Naive thymus-derived CD4-positive, alpha-beta T cell (primary cell): ENCODE measurements at places on chromosomes 11 and 22. TPM values are rescaled to one million over a fixed set of nuclear protein-coding genes. Genes with fewer than 3 reads are reported as not detected.

FOLR3 gene
- polyA plus RNA-seq, result not detected

NPAS4 gene
- polyA plus RNA-seq, result not detected

HDAC10 gene
- polyA plus RNA-seq, result 7.1 TPM

MRGPRX3 gene
- not detected for polyA plus RNA-seq

VSIG2 gene
- 0.32 TPM for polyA plus RNA-seq

DNA sequence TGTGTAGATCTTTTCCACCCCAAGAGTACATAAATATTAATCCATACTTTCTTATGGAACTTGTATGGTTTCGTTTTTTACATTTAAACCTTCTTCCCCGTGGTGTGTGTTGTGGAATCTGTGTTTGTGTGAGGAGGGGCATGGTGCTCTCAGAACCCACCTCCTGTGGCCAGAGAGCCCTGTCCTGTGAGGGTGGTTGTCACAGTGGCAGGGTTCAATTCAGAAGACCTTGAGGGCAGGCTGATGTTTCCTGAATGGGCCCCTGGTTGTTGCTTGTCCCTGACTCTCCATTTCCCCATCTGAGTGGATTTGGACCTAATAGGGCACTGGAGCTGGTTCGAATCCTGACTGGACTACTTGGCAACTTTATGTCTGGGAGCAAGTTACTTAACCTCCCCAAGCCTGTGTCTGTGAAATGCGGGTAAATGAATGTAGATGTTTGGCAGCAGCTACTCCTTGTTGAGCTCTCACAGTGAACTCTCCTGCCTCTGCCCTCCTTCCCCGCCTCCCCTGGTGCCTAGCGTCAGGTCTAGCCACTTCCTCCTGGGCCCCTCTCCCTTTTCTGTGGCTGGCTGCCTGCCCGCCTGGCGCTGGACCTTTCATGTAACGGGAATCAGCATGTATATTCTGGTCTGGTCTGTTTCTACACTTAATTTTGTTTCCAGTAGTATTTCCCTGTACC, 7.3 kb downstream of the NEAT1 start:
- no peaks in the 10 kb centered on the region for H3K27me3 ChIP-seq
- peak overlapping the region; percentile 74 for H3K4me3 ChIP-seq
- peak overlapping the region; percentile 98 for H3K27ac ChIP-seq
- H3K36me3 ChIP-seq, result no peaks in the 10 kb centered on the region
- DNase-seq, result peak; percentile 48

GRCh38 chr11:45538939-45539338, 126.5 kb downstream of the CHST1 start:
- no peak overlapping the region for H3K4me3 ChIP-seq
- no peaks in the 10 kb centered on the region for H3K4me1 ChIP-seq
- no peaks in the 10 kb centered on the region for H3K36me3 ChIP-seq
- H3K27ac ChIP-seq, result no peak overlapping the region

- no peak overlapping the region for H3K4me3 ChIP-seq
- no peaks in the 10 kb centered on the region for H3K27me3 ChIP-seq
- H3K27ac ChIP-seq, result no peak overlapping the region
- no peaks in the 10 kb centered on the region for H3K4me1 ChIP-seq
- no peak for DNase-seq
These were observed 52.2 kb downstream of the DNAJC24 start for GRCh38 chr11:31421820-31422219.

GRCh38 chr22:48800886-48801607, 1026.6 kb downstream of the BRD1 start:
- DNase-seq, result no peak
- no peak overlapping the region for H3K27ac ChIP-seq
- no peak overlapping the region for H3K4me3 ChIP-seq
- H3K4me1 ChIP-seq, result no peaks in the 10 kb centered on the region
- H3K36me3 ChIP-seq, result no peaks in the 10 kb centered on the region

DNA sequence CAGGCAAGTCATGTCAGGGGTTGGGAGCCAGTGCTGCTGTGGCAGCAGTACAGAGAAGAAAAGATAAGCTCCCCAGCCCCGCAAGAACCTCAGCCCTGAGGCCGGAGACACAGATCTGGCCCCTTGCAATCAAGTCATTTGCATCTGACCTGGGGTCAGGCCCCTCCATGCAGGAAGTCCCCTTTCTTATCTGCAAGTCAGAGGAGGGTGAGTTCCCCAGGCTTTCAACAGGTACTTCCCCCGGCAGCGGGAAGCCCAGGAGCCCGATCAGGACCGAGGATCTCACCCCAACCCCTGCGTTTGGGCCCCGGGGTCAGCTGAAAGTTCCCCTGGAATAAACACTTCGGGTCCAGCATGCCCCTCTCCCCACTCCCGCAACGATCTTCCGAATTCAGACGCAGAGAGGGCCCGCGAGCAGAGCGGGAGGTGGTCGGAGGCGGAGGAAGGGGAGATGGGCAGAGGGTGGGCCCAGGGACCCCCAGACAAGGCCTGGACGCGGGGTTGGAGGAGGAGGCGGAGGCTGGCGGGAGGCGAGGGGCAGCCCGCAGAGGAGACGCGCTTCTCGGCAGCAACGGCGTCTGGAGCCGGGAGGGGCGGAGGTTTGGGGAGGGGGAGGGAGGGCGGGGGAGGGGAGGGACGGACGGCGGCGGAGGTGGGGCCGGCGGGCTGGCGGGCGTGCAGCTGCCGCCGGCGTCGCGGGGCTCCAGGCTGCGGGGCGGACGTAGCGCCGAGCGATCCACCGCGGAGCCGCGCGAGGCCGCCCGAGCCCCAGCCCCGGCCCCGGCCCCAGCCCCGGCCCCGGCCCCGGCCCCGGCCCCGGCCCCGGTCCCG, at the start of gene TSPAN18:
TSS of gene TSPAN18 (plus strand) at position 680 of the 831 bp plus-strand sequence. CDS start 179,455 bp downstream, outside the sequence.
- DNase-seq, result peak; percentile 39
- peak within 1 kb of the TSS; percentile 72 for H3K4me3 ChIP-seq
- no peaks in the 10 kb centered on the region for H3K36me3 ChIP-seq
- H3K27ac ChIP-seq, result peak within 1 kb of the TSS; percentile 75
- peaks cover 10% of the 10 kb centered on the region for H3K4me1 ChIP-seq
- H3K27me3 ChIP-seq, result no peaks in the 10 kb centered on the region

DNA sequence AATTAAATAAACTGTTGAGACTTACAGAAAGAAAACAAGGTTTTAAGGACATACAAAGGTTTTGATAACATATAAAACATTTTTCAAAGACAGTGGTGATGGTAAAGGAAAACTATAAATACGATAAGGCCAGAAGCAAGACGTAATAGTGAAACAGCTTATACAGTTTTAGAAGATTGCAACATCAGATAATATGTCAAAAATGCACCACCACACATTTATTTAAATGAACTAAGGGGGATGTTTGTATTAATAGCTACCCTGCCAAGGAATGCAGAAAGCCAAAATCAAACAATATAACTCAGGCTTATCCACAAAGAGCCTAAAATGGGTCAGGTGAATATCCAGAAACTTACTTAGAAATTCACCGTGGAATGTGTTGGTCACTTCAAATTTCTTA, 981.6 kb upstream of the FAT3 start:
- H3K4me3 ChIP-seq, result no peak overlapping the region
- no peak for DNase-seq
- H3K4me1 ChIP-seq, result no peaks in the 10 kb centered on the region

DNA sequence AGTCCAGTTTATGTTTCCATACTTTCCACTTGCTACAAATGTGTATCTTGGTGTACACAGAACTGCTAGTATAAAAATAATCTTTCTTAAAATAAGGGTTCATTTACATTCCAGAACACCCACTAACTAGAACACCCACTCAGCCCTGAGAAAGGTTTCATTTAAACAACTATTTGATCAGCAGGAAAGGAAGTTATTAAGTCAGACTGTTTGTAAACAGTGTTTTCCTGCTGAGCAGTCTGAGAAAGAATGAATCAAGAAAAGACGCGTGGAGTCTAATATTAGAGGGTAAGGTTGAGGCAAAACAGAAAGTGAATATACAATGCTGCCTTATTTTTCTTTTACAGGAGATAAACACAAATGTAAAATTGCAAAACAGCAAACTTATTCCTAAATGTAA, 32.7 kb downstream of the NARS2 start:
- no peaks in the 10 kb centered on the region for H3K27me3 ChIP-seq
- H3K4me1 ChIP-seq, result no peaks in the 10 kb centered on the region
- H3K4me3 ChIP-seq, result no peak overlapping the region
- H3K36me3 ChIP-seq, result no peaks in the 10 kb centered on the region
